Head of caudate nucleus (tissue), 42 donors: ENCODE measurements at places on chromosomes 16 and 17.

- no peak for DNase-seq
Observed at GRCh38 chr16:79071424-79071823, 529.1 kb downstream of the MAF start.

GRCh38 chr16:68083239-68083781 is 1.9 kb upstream of the NFATC3 start:
- no peak for DNase-seq

DNA sequence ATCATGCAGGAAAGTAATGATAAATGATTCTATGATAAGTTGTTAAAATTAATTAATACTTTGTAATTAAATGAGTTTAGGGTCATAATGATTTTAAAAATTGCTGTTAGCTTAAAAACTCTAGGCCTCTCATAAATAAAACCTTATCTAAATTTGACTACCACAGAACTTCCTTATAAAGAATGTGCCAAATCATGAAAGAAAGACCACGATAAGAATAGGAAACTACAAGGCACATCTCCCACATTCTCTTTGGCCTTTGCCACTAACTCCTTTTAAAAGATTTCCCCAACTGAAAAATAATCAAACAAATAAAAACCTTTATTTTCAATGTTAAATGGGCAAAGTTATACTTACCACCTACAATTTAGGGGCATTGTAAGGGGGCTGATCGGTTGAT is 164.6 kb upstream of the C17orf78 start:
- DNase-seq = no peak

GRCh38 chr16:3459401-3460090 is 16.1 kb downstream of the NAA60 start:
- DNase-seq = no peak

DNA sequence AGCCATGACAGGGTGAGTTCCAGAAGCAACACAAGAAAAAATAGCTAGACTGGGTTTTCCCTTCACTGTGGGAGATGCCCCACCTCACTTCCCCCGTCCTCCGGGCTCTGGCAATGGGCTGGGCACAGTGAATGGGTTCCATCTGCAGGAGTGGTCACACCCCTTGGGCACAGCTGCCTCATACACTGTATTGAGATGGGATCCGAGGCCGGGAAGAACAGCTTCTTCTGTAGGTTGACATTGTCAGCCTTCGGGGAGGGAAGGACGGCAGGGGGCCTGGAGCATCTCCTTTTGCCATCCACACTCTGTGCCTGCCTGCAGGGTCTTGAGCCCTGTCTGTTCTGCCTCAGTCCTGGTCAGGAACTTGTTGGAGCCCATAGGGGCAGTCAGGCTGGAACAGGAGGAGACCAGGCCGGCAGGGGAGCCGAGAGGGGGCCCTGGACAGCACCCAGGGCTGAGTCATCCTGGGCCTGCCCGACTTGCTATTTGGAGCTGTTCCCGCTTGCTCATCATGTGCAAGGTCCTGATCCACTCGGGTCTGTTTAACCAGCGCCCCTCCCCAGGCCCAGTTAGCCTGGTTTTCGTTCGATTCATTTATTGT is 286.7 kb downstream of the SEC14L1 start:
- no peak for DNase-seq

GRCh38 chr17:27573971-27574525 is 56.9 kb upstream of the LGALS9 start:
- DNase-seq = no peak

DNA sequence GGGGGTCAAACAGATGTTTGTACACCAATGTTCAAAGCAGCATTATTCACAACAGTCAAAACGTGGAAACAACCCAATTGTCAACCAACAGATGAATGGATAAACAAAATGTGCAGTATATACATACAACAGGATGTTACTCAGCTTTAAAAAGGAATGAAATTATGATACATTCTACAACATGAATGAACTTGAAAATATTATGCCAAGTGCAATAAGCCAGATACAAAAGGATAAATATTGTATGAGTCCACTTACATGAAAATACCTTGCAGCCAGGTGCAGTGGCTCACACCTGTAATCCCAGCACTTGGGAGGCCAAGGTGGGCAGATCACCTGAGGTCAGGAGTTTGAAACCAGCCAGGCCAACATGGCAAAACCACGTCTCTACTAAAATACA is 39.9 kb downstream of the UBE2G1 start:
- no peak for DNase-seq

DNA sequence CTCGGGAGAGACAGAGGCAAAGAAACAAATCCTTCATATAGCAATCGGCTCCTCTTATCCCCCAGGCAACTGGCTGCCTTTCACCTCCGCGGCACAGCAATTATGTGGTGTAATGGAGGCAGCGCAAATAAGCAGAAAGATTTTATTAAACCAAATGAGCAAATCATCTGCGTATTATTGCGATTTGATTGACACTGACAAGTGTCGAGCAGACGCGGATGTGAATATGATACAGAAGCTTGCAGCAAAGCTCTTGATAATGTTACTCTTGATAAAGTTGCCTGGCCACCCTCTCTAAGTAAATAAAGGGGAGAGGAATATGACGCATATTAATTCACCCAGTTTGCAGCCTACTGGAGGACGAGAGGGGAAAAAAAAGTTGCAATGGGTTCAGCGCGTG is 26.5 kb upstream of the AKTIP start:
- no peak for DNase-seq

- no peak for DNase-seq
Observed at GRCh38 chr17:1398931-1399678, 917 bp downstream of the YWHAE start.

- DNase-seq = no peak
Observed at GRCh38 chr17:79987187-79987934, 48.3 kb downstream of the TBC1D16 start.

DNA sequence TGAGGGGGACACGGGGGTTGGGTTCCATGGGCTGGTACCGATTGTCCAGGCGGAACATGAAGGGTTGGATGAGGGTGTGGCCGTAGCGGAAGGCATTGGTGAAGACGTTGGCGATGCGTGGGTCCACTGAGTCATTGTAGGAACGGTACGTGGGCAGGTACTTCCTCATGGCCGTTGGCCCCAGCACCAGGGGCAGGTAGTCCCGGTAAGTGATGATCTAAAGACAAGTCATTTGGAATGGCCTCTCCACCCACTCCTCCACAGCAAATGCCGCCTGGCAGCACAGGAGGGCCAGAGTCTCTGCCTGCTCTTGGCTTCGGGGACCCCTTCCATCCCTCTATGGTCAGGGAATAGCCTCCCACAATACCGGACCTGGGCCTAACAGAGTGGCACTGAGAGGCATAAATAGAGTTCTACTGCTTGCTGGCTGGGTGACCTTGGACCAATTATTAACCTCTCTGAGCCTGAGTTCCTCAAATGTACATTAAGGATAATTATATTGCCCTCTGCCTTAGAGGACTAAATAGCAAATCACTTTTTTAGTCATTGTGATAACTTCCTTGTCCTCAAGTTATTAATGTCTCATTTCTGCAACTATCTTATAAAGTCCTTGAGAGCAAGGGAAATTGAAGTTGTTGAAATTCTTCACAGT is 7.2 kb downstream of the MPO start:
- DNase-seq = no peak

DNA sequence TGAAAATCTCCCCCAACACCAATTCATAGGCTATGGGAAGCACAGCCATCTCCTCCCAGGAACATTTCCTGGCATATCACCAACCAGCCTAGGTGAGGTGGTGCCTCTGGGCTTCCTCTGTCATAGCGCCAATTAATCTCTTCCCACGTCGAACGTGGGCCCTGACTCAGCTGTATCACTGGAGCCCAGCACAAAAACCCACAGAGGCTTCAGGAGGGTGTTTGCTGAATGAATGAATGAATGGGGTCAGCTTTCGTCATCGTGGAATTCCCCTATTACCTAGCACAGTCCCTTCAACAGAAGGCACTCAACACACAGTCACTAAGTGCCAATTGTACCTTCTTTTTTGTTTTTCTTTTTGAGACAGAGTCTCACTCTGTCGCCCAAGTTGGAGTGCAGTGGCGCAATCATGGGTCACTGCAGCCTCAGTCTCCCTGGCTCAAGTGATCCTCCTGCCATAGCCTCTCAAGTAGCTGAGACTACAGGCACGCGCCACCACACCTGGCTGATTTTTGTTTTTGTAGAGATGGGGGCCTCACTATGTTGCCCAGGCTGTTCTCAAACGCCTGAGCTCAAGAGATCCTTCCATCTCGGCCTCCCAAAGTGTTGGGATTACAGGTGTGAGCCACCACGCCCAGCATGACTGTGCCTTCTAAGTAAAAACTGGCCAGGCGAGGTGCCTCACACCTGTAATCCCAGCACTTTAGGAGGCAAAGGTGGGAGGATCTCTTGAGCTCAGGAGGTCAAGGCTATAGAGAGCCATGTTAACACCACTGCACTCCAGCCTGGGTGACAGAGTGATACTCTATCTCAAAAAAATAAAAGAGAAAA is 4.1 kb downstream of the ZNF688 start:
- DNase-seq = no peak

GRCh38 chr17:42270170-42270535 is 6.0 kb downstream of the STAT5B start:
- no peak for DNase-seq

DNA sequence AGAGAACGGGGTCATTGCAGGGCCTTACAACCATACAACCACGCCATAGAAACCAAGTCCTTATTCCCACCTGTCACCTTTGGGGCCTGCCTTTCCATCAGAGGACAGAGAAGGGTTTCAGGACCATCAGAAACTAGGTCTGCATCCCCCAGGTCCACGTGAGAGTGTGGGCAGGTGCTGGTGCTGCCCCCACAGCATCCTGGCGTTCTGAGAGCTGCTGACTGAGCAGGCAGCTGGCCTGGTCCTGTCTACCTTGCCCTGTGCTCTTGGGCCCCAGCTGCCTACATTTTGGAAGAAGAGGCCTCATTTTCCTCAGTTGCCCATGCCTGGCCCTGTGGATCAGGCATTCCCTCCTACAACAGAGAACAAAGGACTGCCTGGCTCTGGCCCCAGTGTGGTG is 21.6 kb downstream of the ZNF276 start:
- no peak for DNase-seq

GRCh38 chr17:2017274-2017941 is 7.7 kb downstream of the RTN4RL1 start:
- DNase-seq = no peak

GRCh38 chr16:15652293-15653001 is 2.4 kb downstream of the NDE1 start:
- DNase-seq = no peak

GRCh38 chr17:62755141-62755851 is 52.8 kb downstream of the MARCHF10 start:
- no peak for DNase-seq

GRCh38 chr17:37147301-37147812 is 198.6 kb downstream of the AATF start:
- no peak for DNase-seq

GRCh38 chr16:3938843-3939624 is 58.5 kb upstream of the CREBBP start:
- no peak for DNase-seq

DNA sequence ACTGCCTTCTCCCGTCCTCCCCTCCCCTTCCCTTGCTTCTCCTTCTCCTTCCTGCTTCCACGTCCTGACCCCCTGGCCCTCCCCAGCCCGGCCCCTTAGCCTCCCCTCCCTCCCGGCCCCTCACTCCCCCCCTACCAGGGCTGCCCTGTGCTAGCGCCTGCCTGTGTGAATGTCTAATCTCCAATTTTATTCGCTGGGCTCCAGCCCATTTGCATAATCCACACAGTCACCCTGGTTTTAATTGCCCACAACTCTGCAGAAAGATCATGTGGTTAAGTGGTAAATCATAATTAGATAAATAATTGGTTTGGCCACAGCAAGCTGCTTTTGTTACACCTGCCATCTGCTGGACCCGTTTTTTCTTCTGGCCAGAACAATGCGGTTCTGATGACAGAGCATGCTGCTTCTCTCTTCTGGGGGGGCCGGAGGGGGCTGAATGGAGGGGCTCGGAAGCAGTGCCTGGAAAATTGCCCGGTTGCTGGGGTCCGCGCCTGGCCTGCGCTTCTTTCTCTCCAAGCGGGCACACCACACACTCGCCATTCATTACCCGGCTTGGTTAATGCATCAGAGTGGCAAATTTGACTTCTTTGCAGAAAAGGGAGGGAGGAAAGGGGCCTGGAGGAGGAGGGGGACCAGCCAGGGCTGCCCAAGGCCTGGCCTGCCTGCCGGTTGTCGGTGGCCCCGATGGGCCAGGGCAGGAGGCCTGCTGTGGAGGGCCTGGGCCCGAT is 19.5 kb upstream of the GSE1 start:
- DNase-seq = no peak

DNA sequence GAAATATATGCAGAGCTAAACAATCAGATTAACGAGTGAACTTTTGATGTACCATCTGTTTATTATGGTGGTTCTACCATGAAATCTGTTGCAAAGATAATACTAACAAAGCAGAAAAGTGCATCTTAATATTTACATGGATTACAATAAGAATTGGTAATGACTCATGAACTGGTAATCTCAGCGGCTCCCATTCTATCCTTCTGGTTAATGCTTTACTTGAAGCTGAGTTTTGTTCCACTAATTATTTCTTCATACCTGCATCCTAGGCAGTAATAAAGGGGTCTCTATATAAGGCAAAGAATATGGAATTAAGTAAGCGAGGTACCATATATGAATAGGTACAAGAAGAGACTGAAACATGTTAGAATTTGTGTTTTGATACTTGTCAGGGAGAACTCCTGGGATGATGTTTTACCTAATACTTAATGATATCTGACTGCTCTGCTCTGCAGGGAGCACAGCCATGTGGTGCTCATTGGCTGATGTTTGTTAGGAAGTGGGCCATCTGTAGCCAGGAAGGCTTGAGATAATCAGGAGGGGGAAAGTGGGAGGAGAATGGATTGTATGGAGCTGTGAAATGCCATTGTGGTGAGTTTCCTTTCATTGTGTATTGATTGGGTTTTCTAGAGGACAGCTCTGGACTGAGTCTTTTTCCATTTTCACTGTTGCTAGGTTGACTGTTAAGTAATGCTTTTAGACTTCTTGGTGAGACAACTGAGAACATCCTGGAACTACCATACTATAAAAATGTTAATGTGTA is 52.6 kb downstream of the MAP2K6 start:
- no peak for DNase-seq

GRCh38 chr17:4897198-4897687 is 2.1 kb upstream of the C17orf107 start:
- no peak for DNase-seq

- no peak for DNase-seq
Observed at GRCh38 chr16:84832488-84833143, 12.8 kb downstream of the CRISPLD2 start.

- no peak for DNase-seq
Observed at GRCh38 chr17:16243801-16244567, 27.0 kb downstream of the PIGL start.

GRCh38 chr17:15503731-15504130 is 36.3 kb upstream of the CDRT4 start:
- DNase-seq = no peak
